Cerebellar nuclear complex (tissue), 1 donor: ENCODE measurements at places on chromosomes 13 and 19.

GRCh38 chr13:68551701-68552522 lies 1321.8 kb upstream of the PCDH9 start:
- no peak for DNase-seq

DNA sequence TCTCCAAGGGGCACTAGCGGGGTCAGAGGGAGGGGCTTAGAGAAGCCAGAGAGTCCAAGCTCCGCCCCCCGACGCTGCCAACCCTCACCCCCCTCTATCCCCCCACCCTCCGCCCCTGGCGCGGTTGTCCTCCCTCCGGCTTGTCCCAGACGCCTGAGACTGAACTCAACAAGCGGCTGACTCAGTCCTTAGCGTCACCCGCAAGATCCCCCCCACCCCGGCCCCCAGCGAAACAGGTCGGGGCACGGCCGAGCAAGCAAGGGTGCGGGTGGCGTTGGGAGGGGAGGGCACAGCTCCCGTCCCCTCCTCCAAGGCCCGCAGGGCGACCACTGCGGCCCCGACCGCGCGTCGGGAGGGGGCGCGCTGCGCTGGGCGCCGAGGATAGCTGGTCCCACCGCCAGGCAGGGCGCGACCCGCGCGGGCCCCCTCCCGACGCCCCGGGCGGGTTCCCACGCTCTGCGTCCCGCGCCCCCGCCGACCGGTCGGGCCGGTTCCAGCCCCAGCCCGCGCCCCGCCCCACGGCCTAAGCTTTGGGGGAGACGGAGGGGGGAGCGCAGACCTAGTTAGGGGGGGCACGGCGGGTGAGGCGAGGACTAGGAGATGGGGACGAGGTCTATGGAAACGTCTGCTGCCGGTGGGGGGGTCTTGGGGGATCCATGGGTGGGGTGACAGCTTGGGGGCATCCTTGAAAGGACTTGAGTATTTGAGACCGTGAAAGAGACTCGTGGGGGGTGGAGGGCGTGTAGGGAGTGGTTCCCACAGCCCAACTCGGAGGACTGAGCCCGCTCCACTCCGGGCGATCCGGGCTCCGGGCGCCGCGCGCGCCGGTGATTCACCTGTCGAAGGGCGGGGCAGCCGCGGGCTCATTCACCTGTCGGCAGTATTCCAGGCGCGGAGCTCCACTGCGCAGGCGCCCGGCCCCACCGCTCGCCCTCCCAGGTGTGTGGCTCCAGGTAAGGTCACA lies 5.1 kb downstream of the NOTCH3 start:
- DNase-seq, result no peak

- DNase-seq, result no peak
These were observed 7.3 kb downstream of the POLR2E start for GRCh38 chr19:1087813-1088415.

- DNase-seq, result no peak
These were observed 56.8 kb upstream of the KLF12 start for GRCh38 chr13:74190999-74191398.

GRCh38 chr13:93624311-93624777 lies 397.7 kb downstream of the GPC6 start:
- no peak for DNase-seq
